ENCODE measurements at places on chromosomes 4 and X.

- no peak for DNase-seq
Observed at GRCh38 chr4:152634110-152634760, 45.6 kb downstream of the TMEM154 start.

DNA sequence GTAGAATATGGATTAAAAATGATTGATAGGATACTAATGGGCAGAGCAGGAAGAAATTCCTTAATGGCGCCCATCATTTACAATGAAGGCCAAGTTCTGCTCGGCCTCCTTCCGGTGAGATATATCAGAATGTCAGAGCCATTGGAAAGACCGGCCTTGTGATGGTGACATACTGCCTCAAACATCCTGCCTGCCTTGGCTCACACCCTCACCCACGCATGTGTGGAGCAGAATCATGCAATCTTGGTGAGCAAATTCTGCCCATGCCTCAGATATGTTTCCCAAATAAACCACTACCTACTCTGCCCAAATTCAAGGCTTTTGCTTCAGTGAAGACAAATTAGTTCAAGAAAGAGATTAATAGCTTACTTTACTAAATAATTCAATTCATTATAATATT, 163.3 kb downstream of the MID1 start:
- no peak for DNase-seq

- DNase-seq = no peak
Observed at GRCh38 chr4:161714931-161715330, 448.9 kb downstream of the FSTL5 start.

DNA sequence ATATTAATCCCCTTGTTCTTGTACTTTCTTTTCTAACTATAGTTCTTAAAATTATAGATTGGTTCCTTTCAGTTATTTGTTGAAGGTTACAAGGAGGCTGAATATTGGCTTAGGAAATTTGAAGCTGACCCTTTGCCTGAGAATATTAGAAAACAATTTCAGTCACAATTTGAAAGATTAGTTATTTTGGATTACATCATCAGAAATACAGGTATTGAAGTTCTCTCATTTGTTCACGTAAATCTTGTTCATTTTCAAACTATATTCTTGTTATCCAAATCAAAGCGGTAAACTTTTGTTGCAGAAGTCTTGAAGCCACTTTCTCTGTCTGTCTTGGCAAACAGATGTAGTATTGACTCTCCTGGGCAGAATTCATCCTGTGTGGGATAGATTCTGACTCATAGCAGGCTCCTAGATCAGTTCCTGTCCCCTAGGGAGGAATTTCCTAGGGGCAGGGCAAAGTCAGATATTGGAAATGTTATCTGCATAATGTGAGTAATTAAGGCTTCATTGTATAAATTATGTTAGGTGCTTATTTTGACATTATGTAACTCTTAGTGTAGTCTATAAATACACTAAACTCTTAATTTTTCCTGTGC, 25.2 kb downstream of the PI4K2B start:
- DNase-seq = no peak

GRCh38 chr4:189870511-189871234, 70.0 kb upstream of the FRG1 start:
- DNase-seq = no peak

- no peak for DNase-seq
Observed at GRCh38 chr4:26503427-26503826, 13.1 kb upstream of the CCKAR start.

DNA sequence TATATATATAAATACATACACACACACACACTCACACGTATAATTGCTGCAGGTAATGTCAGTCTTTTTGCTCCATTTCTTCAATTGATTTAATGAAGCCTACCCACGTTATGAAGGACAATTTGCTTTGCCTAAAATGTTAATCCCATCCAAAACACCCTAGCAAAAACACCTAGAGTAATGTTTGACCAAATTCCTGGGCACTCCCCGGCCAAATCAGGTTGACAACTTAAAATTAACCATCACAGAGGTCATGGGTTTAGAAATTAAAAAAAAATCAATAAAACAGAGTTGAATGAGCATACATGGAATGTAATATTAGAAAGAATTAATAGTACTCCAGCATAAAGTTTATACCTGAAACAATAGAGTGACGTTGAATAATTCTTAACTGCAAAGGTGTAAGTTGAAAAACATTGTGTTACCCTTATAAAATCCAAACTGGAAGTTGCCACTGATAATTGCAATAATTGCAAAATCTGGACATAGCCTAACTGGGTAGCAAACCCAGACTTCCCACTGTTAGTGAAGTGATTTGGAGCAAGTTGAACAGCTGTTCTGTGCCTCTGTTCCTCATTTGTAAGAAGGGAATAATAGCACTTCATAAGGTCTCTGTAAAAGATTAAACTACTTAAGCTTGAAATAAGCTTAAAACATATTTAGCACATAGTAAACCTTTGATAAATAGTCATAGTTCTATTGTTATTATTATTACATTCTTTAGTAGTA, 2120.5 kb downstream of the PCDH7 start:
- DNase-seq = no peak

DNA sequence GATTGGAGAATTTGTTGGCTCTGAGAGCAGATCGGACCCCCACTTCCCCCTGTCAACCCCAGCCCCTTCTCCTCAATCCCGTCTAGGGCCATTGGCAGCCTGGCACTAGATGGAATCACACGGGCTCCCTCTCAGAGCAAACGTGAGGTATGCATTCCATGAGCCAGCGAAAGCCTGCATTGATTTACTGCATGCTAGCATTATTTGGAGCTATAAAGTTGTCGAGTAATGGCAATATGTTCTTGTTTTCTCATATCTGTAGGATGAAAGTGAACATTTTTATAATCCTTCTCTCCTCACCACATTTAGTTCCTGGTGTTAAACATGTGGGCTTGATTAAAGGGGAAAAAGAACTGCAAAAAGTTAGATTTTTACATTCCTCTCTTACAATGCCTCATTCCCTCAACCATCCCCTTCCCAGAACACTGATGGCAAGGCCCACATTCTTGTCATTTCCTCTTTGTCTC, 159.2 kb downstream of the SPRY1 start:
- DNase-seq = no peak

DNA sequence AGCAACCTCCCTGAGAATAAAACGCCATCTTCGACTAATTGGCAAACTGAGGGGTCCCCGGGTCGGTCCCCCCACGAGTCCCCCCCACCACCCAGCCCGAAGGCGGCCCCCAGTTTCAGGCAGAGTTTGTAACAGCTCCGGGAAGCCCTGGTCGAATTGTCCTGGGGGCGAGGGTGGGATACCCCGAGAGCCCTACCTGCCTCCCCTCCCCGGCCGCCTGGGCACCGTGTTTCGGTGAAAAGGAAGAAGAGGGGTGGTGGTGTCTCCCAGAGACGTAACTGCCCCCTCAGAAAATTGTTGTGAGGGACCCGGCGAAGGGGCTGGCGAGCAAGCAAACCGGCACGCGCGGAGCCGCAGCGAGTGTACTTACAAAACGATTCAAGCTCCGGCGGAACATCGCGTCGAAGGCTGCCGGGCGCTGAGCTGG, 1.2 kb downstream of the ATP11C start:
- DNase-seq = no peak

DNA sequence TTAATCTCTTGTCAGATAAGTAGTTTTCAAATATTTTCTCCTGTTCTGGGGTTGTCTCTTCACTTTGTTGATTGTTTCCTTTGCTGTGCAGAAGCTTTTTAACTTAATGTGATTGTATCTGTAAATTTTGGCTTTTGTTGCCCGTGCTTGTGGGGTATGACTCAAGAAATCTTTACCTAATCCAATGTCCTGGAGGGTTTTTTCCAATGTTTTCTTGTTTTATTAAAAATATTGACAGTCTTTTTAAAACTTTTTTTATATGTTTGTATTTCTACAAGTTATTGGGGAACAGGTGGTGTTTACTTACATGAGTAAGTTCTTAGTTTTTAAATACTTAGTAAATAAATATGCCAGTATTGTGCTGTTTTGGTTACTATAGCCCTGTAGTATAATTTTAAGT, 44.9 kb downstream of the RTL3 start:
- no peak for DNase-seq

DNA sequence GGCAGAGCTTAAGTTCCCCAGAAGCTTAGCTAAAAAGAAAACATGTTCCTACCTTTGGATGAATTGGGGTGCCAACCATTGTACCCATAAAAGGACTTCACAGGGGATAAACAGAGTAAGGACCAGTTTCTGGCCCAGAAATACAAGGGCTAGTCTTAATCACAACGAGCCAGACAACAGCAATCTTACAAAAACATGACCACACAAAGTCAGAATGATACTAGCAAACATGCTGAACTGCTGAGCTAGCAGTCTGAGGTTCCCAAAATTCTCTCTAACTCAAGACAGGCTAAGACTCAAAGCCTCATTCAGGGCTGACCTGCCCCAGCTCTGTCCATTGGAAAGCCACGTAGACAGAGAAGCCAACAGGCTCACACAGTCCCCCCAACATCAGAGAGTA, 40.3 kb downstream of the ATP11C start:
- no peak for DNase-seq
